ENCODE measurements at places on chromosomes 16 and 17.
A peak's percentile ranks its signal among the peaks of the same experiment; 100 is the strongest.

- DNase-seq = no peak
These were observed 1.1 kb upstream of the RHBDL1 start for GRCh38 chr16:674214-674881.

GRCh38 chr16:62445909-62446308 is 409.7 kb upstream of the CDH8 start:
- no peak for DNase-seq

- DNase-seq = no peak
These were observed 12.0 kb upstream of the KRT23 start for GRCh38 chr17:40949418-40949817.

- no peak for DNase-seq
These were observed 302.7 kb upstream of the CCL2 start for GRCh38 chr17:33952425-33952824.

- DNase-seq = no peak
These were observed 2.6 kb downstream of the ERI2 start for GRCh38 chr16:20803561-20804214.

- DNase-seq = no peak
These were observed 13.6 kb downstream of the SMG6 start for GRCh38 chr17:2289878-2290478.

DNA sequence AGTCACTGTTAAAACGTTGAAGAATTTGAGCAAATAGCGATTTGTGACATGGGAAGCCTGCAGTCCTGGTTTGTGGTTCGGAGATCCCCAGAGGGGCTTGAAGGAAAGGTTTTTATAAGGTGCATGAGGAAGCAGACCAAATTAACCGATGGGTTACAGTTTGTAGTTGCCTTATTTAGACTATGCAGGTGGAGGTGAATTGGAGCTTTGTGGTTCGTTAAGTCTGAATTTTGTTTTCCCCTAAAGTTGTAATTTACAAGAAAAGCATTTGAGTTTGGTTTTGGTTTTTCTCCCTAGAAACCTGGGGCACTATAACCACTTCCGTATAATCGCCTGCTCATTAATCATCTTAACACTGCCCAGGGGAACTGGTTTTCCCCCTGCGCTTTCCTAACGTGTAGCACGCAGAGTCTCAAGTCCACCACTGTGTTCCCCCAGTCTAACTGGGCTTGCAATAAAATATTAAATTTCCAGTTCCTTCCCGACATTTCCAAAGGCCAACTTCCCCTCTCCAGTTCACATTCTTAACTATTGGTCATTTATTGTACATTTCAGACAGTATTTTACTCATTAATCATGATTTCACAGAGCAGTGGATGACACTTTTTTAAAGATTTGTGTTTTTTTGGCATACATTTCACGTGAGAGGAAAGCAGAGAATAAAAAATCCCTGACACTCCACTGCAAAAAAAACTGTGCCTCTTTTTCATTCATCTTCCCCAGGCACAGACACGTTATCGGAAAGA is 932 bp downstream of the ZNF267 start:
- DNase-seq = peak; percentile 57

- no peak for DNase-seq
These were observed 400.9 kb upstream of the CDH5 start for GRCh38 chr16:65965628-65966027.

- DNase-seq = no peak
These were observed at the start of gene KCTD11 for GRCh38 chr17:7351665-7352502. Gene KCTD11 (plus strand): TSS chr17:7352162.

- DNase-seq = no peak
These were observed 12.0 kb downstream of the USP36 start for GRCh38 chr17:78828470-78829185.

- DNase-seq = no peak
These were observed 146.9 kb upstream of the NOL11 start for GRCh38 chr17:67570797-67571196.

GRCh38 chr16:80300456-80300855 is 240.3 kb upstream of the DYNLRB2 start:
- DNase-seq = no peak

DNA sequence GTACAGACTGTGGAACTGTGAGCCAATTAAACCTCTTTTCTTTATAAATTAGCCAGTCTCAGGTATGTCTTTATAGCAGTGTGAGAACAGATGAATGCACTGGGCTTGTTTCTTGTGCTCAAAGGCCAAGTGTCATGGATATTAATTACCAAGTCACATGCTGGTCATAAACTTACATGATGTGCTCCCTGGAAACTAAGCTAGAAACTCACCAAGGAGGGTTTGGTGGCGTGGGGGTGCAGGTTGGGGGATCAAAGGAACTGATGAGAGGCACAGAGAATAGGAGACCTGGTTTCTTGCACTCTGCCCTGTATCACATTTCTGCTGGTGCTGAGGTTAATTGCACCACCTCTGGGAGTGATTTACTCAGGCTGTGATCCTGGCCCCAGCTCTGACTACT is 31.2 kb upstream of the TMC5 start:
- DNase-seq = no peak

GRCh38 chr17:81577278-81578000 is 25.3 kb upstream of the FAAP100 start:
- DNase-seq = peak; percentile 91

- no peak for DNase-seq
These were observed 1.8 kb upstream of the TEX2 start for GRCh38 chr17:64264891-64265290.

- DNase-seq = no peak
These were observed 50.5 kb upstream of the CHMP6 start for GRCh38 chr17:80941171-80941570.

- DNase-seq = no peak
These were observed 49.3 kb downstream of the CMIP start for GRCh38 chr16:81493755-81494433.

DNA sequence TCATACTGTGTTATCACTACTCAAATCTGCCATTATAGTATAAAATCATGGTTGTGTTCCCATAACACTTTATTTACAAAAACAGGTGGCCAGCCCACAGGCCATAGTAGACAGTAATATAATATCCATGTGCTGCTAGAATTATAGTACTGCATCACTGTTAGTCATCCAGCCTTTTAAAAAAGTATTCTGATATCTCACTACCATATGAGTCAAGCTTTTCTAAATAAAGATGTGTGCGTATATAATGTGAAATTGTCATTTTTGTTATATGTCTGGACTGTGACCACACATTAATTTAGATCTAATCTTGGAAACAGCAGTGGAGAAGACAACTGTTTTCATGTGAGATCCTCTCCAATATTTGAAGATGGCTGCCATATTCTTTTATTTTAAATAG is 1049.1 kb upstream of the GOT2 start:
- no peak for DNase-seq

DNA sequence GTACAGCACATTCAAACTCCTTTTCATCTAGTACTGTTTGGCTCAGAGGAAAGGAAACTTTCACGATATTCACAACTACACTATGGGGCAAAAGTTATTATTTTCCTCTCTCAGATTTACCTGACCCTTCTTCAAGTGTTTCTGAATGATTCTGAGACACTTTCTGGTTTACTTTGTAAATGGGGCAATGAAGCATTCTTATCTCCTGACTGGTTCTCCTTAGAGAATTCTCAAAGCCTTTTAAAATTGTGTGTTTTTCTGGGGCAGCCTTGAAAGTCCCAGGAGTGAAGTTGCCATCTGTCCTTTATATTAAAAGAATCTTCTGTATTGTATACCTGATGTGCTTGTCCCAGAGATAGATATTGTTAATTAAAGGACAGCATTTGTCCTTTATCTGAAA is 264.9 kb downstream of the FTO start:
- DNase-seq = no peak

DNA sequence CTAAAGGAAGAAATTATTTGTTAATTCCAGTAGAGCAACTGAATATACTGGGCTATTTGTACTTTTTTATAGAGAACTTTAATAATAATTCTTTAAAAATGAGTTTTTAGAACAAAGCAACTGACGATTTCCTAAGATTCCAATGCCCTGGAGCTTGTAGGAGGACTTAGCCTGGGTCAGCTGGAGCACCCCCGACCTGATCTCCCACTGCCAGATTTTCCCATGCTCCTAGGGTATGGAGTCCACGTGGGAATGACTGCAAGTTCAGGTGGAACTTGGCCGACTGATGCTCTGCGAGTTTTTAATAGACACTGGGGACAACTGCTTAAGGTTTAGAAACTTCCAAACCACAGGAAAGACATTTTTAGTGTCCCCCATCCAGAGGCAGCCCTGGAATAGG is 25.5 kb upstream of the CACNG5 start:
- DNase-seq = no peak

DNA sequence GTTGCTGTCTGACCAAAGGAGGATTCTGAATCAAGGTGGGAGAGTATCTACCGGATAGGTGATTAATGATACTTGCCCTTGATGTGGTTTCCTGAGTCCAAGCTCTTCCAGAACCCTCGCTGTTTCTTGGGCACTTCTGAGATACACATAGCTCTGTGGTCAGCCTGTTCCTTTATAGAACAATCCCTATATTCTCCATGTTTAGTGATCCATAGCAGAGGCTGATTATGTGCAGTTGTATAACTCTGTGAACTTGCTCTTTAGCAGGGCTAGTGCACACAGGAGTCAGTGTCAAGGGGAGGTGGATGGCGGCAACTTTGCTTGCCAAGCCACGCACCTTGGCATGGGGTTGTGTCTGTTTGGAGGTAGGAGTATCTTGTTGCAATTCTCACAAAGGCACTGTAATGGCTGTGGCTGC is 36.1 kb downstream of the ARL4D start:
- no peak for DNase-seq

DNA sequence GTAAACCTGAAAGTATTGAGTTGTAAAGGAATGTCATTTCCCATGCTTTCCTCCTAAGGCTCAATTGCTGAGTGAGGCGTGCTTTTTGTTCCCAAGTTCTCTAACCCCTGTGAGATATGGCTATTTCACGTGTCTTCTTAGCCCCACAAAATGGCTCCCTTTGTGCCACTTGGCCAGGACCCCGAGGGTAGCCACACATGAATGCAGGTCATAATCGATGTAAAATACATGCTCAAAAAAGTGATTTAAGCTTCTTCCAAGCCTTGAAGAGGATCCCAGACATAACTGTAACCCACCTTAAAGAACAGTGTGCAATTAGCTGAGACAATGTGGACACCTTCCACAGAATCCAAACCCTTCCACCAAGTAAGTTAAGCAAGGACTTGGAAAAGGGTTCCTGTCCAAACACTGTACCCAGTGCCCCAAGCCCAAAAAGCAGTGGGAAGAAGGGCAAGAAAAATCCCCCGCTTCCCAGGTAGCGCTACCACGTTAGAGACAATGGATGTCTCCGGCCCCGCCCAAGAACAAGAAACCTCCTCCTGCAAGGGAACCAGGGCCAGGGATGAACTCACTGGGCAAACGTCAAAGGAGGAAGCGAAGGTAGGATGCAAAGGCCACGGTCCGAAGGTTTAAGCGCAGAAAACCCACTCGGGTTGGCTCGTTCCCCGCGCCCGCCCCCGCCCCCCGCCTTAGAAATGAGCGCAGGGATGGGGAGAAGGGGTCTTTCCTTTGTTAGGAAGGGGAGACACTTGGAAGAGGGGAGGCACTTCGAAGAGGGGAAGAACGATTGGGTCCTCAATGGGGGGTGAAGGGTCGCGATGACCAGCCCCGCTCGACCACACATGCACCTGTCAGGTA is 1.2 kb downstream of the JPT1 start:
- peak; percentile 77 for DNase-seq

DNA sequence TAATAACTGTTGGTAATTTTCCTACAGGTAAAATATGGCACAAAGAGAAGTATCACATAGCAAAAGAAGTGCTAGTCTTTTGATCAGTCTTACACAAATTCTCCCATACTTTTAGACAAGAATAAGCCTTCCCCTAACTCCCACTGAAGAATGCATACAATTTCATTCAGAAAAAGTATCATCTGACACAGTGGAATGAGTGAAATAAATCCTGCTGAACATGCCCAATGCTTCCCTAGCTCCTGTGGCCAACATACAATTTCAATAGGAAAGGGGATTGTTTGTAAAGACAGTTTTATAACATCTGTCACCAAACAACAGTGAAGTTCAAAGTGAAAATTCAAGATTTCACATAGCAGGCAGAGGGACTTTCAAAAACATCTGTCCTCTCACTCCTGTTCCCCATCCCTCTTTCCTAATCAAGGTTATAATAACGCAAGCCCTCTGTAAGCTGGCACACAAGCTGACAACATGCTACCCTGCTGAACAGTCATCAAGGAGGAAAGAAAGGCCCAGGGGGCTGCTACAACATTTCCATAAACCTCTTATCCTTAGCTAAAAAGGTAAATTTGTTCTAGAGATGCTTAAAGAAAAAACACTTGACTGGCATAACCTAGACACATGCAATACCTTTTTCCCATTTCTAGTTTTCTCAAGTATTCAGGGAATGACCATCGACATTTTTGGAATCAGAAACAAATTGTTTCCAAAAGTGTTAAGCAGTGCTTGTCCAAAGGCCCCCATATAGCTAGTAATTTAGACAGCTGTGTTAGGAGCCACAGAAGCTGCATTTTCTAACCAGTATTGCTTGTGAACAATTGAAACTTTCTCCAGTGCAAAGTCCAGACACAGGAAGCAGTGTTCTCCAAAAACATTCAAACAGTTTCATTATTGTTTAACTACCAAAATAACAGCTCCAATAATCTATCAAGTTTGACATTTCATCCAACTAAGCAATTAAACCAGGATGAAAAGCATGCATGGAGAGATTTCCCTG is 11.5 kb upstream of the RFFL start:
- no peak for DNase-seq

GRCh38 chr17:82178499-82179261 is 34.0 kb downstream of the CCDC57 start:
- DNase-seq = no peak

GRCh38 chr16:28951410-28951943 is 740 bp downstream of the NFATC2IP start:
- DNase-seq = no peak

DNA sequence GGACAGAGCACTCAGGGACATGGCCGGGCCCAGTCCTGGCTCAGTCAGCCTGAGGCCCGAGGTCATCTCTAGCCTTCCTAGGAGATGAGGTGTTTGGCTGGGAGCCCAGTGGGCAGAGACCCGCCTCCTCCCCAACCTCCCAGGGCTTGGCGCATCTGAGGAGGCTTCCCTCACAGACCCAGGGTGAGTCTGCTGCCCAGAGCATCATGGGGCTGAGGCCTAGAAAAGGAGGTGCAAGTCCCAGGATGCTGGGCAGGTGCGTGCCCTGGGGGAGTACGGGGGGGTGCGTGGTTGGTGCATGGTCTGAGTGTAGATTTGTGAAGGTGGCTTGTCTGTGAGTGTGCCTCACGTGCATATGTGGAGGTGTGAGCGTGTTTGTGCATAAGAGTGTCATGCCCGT is 4.7 kb downstream of the PDE6G start:
- DNase-seq = no peak
